ENCODE measurements at places on chromosomes 2 and 18.

- peak; percentile 70 for DNase-seq
Observed at GRCh38 chr18:23943903-23944624, 70.5 kb upstream of the TTC39C start.

- no peak for DNase-seq
Observed at GRCh38 chr18:21513741-21514140, 86.8 kb downstream of the ESCO1 start.

- no peak for DNase-seq
Observed at GRCh38 chr2:76073992-76074604, 363.4 kb upstream of the GCFC2 start.

- no peak for DNase-seq
Observed at GRCh38 chr2:193539188-193539587, 1344.5 kb upstream of the TMEFF2 start.

All from fibroblast of villous mesenchyme (primary cell).